MG63 (cell line): ENCODE measurements at places on chromosomes 1 and 21.
A peak's percentile ranks its signal among the peaks of the same experiment; 100 is the strongest.

GRCh38 chr1:228721407-228721806, 13.9 kb upstream of the RHOU start:
- no peak for DNase-seq

GRCh38 chr1:98360864-98361263, 300.7 kb upstream of the SNX7 start:
- no peak for DNase-seq

DNA sequence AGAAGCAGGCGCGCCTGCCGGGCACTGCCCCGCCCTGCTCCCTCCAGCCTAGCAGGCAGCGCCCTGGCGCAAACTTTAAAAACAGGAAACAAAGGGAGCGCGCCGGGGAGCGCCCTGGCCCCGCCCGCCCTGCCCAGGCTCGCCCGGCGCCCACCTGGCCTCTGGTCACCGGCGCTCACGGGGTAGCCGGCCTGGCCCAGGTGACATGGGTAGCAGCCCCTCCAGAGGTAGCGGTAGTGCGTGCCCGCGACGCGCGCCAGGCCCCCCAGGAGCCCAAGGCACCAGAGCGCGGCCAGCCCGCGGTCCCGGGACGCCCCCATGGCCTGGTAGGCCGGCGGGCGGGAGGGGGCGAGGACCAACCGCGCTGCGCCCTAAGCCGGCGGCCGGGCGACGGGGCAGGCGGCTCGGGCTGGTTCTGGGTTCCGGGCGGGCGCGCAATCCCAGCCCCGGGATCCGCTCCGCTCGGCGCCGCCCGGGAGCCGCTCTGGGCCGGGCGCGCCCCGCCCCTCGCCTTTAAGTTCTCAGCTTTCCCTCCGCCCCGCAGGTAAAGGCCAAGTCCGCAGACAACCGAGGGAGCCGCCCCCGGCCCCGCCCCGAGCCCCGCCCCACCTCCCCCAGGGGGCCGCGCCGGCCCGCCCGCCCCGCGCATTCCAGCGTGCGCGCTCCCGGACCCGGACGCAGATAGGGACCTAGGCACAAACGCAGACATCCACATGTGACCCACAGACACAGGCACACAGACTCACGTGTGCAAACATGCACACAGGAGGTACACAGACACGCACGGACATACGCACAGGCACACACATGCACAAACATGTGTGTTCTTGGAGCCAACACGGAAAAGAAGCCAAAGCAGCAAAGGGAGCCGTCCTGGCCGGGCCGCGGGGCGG, 76.7 kb downstream of the ARHGEF16 start:
- peak; percentile 88 for DNase-seq

GRCh38 chr1:221100611-221101010, 221.4 kb downstream of the HLX start:
- DNase-seq = no peak

GRCh38 chr1:98058676-98059075, 137.8 kb upstream of the DPYD start:
- DNase-seq = no peak

GRCh38 chr1:150092180-150092791, 24.7 kb downstream of the VPS45 start:
- DNase-seq = no peak

- peak; percentile 21 for DNase-seq
Measured at GRCh38 chr1:200376528-200376927, 33.3 kb downstream of the ZNF281 start.

DNA sequence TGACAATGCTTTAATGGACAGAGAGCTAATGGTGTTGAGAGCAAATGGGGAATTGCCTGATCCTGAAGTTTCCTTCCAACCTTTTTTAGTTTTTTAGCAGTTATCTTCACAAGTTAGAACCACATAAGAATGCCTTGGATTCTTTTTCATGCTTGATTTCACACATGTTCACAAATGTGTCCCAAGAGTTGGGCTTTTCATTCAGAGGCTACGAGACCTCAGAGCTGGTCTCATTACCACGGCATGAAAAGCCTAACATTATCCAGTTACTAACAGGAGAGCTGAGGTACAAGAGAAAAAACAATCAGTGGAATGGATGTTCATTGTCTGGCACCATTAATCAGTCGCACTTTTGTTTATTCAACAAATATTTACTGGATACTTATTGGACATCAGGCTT, 340.6 kb downstream of the ZNF326 start:
- DNase-seq = no peak

DNA sequence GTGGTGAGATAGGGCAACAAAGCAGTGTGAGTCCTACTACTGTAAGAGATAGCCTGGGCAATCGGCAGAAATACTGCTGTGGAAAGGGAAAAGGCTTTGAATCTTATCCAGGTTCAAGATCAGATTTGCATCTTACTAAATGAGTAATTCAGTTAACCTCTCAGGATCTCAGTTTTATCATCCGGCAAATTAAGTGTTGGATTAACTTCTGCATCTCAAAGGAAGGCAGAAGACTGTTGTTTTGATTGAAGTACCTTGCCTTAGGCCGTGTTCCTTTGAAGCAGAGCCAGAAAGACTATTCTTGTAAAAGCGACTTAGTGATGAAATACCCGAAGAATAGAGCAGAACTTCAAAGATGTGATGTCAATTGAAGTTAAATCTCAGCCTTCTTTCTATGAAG, 612.9 kb upstream of the USP24 start:
- DNase-seq = no peak

GRCh38 chr1:23616292-23616824, 57.1 kb upstream of the ID3 start:
- no peak for DNase-seq

DNA sequence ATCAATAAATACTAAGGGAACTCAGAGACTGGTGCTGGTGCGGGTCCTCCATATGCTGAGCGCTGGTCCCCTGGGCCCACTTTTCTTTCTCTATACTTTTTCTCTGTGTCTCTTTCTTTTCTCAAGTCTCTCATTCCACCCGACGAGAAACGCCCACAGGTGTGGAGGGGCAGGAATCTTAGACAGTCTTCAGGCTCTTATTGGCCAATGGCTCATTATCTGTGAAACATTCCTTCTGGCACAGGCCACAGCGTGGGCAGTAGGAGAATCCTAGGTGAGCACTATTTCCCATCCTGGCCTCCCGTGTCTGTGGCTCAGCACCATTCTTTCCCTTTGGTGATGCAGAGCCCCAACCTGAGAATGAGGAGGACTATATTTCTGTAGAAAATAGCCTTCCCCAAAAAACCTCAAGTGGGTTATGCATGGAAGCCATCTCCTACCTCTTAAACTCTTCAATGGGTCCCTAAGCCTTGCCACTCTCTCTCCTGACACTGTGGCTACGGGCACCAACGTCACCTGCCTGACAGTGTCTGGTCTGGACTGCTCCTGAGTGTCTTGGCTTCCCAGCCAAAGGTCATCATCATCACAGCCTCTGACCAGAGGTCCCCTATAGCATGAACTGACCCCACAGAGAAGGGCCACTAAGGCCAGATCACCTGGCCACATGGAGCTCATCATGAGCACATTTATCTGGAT, 6.2 kb upstream of the SLAMF1 start:
- no peak for DNase-seq

- DNase-seq = no peak
Measured at GRCh38 chr1:155884031-155884960, 24.9 kb downstream of the SYT11 start.

GRCh38 chr1:55947446-55947845, 631.9 kb downstream of the PLPP3 start:
- DNase-seq = no peak

- DNase-seq = no peak
Measured at GRCh38 chr1:12196641-12197482, 30.1 kb downstream of the TNFRSF1B start.

DNA sequence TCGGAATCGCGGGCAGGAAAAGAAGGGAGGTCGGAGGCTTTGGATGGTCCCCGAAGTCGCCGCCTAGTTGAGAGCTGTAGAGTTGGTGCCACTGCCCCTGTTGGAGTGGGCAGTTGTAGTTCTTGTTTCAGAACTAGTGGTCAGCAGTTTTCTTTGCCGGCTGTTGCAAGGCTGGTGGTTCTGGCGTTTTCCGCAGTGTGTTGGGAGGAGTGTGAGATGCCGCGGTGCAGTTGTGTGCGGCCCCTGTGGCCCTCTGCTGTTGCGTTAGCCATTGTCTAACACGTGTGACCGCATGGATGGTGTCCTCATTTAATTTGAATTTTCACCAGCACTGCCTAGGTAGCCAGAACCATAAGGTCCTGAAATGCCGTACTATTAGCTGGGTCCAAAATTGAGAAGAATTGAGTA, 1.4 kb downstream of the ARF1 start:
- DNase-seq = no peak

GRCh38 chr1:23979387-23979880, 693 bp downstream of the SRSF10 start:
- DNase-seq = no peak

GRCh38 chr1:150186789-150187559, 37.3 kb downstream of the PLEKHO1 start:
- DNase-seq = peak; percentile 27

DNA sequence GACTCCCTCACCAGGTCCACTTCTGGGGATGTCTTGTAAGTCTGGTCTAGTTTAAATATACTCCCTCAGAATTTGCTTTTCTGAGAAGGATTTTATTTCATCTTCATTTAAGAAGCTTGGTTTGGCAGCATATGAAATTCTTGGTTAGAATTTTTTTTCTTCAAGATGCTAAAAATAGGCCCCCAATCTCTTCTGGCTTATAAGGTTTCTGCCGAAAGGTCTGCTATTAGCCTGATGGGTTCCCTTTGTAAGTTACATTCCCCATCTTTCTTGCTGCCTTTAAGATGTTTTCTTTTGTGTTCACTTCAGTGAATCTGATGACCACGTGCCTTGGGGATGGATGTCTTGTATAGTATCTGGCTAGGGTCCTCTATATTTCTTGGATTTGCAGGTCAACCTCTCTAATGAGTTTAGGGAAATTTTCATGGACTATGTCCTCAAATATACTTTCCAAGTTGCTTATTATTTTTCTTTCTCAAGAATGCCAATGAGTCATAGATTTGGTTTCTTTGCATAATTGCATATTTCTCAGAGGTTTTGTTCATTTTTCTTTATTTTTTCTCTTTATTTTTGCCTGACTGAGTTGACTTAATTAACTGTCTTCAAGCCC, 19.4 kb downstream of the TCP10L start:
- DNase-seq = no peak

DNA sequence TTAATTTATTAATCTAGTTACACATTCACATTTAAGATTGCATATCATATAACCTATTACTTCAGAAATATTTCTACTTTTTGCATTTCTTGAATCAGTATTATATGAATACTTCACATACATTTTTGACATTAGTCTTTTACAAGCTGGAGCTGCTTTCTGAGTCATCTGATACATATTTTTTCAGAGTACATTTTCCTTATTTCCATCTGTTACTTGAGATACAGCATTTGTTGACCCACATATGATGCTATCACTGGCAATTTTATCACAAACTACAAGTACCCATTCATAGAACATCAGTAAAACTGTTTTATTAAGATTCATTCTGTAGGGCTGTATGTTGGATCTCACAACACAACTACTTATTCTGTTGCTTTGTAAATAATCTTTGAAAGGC, 367.2 kb upstream of the ST6GALNAC5 start:
- DNase-seq = no peak

- no peak for DNase-seq
Measured at GRCh38 chr1:12622506-12622905, 4.5 kb upstream of the DHRS3 start.

DNA sequence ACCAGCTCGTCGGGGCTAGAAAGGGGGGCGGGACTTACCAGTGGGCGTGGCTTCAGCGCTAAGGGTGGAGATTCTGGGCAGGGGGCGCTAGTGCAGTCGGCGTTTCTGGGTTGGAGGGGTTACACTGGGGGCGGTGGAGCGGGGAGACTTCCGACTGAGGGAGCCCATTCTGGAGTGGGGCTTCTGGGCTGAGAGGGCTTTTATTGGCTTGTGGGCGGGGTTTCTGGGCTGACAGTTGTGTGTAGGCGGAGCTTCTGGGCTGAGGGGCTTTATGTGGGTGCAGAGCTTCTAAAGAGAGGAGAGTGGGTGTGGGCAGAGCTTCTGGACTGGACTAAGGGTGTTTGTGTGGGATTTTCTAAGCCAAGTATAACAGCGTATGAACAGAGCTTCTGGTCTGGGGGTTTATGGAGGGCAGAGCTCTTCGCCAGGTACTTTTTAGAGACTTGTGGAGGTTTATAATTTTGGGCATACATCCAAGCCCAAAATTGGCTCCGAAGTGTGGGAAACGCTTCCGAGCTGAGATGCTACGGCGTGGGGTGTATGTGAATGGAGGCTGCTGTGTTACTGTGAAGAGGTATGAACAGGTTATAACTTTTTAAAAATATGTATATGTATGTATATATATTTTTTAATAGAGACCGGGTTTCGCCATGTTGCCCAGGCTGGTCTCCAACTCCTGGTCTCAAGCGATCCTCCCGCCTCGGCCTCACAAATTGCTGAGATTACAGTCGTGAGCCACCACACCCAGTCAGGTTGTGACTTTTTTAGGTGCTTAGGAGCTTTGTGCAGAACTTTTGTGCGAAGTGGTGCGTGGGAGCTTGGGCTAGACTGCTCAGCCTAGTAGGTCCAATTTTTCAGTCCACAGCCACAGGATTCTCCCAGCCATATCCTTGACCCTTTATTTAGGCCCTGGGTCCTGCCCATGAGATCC, 825 bp downstream of the TMEM39B start:
- DNase-seq = no peak

GRCh38 chr1:230251644-230252191, 174.4 kb downstream of the PGBD5 start:
- DNase-seq = no peak

DNA sequence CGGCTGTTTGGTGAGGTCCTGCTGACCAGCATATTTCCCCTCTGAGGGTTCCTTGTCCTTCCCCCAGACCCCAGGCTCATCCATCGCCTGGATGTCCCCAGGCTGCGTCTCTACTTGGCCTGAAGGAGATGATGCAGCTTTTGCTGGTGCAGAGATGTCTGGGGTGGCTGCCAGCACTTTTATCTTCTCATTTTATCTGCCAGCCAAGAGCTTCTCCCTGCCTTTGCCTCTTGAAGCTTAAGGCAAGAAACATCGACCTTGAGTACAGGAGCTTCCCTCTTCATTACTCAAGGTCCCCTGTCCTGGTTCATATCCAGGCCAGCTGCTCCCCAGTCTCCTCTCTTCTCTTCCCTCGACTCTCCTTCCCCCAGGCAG, 9.2 kb upstream of the H6PD start:
- DNase-seq = no peak
